ENCODE measurements at places on chromosomes 5 and 9.

DNA sequence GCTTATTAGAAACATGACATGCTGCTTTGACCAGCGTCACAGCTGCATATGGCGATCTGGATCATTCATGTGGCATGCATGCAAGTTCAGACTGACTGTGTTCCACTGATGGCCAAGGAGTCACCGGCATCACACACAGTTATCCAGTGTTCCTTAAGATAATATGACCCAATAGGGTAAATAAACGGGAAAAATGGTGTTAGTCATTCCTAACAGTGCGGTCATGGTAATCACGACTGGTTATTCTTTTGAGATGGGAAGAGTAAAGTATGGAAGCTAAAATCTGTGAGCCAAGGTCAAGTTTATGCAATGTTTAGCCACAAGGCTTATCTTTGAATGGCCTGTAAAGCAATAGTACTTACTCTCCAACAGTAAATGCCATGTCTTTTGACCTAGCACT is 29.3 kb upstream of the LVRN start:
- no peak for DNase-seq

GRCh38 chr5:64615895-64616294 is 74.4 kb upstream of the SHISAL2B start:
- DNase-seq, result no peak

DNA sequence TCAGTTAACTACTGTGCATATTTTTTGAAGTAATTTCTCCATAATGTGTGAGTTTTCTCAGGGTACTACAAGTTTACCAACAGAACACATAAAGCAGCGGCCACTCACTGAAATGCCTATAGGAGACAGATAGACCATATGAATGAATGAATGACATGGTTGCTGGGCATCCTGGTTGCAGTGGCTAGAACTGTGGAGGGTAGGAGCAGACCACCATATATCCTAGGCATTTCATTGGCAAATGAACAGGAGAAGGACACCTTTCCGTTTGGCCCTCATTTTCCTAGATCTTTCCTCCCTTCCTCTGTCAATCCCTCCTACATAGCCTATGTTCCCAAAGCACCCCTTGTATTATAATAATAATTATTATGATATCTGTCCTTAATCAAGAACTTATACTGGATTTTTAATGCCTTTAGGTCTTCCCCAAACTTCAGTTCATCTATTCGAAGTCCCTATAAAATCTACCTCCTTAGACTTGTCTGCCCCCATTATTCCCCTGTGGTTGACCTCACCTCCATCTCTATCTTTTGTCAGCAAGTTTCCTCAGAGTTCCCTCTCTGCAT is 472.2 kb downstream of the RAB3C start:
- no peak for DNase-seq

GRCh38 chr9:75229605-75230332 is 141.5 kb downstream of the OSTF1 start:
- peak; percentile 73 for DNase-seq

GRCh38 chr9:137256856-137257255 is 1.7 kb downstream of the NELFB start:
- DNase-seq, result no peak

GRCh38 chr9:19404283-19405075 is 4.3 kb upstream of the ACER2 start:
- DNase-seq, result no peak

- no peak for DNase-seq
Measured at GRCh38 chr9:2411459-2412215, 209.9 kb upstream of the VLDLR start.

- no peak for DNase-seq
Measured at GRCh38 chr9:114449236-114449635, 56.0 kb downstream of the WHRN start.

DNA sequence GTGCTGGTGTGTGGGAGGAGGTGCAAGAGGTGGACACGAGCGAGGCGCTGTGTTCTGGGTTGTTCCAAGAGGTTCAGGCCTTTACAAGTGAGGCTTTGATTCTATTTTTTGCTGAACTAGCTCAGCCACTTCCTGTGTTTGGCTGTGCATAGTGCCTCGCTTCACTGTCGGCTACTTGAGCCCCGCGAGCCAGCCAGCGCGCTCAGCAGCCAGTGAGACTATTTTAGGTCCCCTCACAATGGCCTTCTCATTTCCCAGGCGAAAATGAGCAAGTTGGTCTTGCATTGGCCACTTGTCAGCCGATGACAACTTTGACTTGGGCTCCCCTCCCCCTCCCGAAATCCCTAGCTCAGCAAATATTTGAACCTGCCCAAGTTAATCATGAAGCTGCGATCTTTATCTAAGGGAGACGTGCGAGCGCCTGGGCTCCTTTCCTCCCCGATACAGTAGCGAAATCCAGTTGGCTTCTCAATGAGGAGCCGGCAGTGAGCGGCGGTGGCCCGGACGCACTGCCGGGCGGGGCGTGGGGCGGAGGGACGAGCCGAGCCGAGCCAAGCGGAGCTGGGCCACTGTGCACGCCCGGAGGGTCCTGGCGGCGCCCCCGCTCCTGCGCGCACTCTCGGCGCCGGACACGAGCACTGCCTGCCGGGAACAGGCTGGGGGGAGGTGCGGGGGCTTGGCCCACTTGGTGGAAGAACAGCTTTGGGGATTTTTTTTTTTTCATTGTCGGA is 72.6 kb downstream of the PIK3R1 start:
- DNase-seq, result peak; percentile 81

DNA sequence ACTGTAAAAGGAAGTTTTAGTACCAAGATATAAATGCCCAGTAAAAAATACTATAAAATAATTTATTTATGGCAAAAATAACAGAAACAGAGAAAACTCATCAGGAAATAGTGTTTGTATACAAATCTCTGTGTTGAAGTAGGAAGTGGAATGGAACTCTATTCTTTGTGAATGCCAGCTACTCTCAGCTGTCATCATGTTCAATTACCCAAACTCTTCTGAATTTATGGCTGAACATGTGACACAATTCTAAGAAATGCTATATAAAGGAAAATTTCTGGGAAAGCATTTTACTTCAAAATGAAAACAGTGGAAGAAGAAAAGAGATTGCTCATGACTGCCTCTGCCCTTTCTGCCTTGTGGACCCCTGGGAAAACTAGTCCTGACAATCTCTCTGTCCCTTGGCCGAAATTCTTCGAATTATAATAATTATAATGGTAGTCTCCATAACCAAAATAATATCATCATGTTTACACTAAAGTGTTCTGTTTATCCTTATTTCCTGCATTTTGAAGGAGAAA is 522.3 kb upstream of the ST8SIA4 start:
- DNase-seq, result no peak

- DNase-seq, result no peak
Measured at GRCh38 chr9:78245401-78245800, 9.5 kb downstream of the CEP78 start.

DNA sequence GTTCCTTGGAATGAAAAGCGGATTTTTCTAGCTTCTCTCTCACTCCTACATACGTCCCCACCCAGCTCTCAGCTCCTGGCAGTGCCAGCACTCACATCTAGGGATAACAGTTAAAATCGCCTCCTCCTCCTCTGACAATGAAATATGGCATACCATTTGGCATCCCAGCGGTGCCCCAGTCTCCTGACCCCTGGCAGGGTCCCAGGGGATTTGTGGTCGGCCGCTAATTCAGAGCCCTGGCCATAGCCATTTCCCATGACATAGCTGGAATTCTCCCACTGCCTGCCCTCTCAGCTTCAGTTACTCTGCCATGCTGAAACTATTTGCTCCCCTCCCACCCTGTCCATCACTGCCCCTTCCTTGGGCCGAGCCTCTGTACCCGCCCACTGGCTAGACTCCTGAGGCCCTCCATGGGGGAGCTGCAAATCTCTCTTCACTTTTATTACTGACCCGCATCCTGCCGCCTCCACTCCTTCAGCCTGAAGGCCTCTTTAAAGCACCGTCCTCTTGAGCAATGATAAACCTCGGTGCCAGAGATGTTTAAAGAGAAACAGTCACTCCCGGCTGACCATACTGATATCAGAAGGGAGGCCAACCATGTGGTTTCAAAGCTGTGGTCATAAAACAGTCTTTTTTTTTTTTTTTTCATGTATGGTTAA is 139.8 kb downstream of the SLIT3 start:
- DNase-seq, result peak; percentile 82

DNA sequence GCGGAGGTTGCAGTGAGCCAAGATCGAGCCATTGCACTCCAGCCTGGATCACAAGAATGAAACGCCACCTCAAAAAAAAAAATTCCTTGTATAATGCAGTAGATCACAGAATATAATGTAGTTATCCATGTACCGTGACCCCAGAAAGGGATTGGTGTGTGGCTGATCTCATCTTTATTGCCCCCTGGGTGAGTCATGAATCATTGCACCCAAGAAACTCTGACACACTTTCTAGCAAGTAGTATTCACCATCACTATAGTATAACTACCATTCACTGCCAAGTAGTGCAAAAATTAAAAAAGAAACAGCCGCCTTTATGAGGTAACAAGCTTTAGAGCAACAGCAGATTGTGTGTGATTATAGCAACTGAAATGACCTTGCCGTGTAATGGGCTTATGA is 23.7 kb upstream of the ANKH start:
- no peak for DNase-seq

GRCh38 chr9:69236188-69236587 is 62.1 kb downstream of the TJP2 start:
- no peak for DNase-seq

- DNase-seq, result no peak
Measured at GRCh38 chr9:129888293-129889121, 53.2 kb downstream of the USP20 start.

GRCh38 chr9:95529910-95530309 is 13.1 kb upstream of the PTCH1 start:
- no peak for DNase-seq

GRCh38 chr5:143206196-143207053 is 197.1 kb downstream of the NR3C1 start:
- DNase-seq, result no peak

- DNase-seq, result peak; percentile 86
Measured at GRCh38 chr9:93130861-93131481, 3.1 kb downstream of the NINJ1 start.

GRCh38 chr9:129525656-129526196 is 95.2 kb downstream of the C9orf50 start:
- DNase-seq, result peak; percentile 2

- DNase-seq, result no peak
Measured at GRCh38 chr9:123689701-123690428, 240.1 kb downstream of the DENND1A start.

DNA sequence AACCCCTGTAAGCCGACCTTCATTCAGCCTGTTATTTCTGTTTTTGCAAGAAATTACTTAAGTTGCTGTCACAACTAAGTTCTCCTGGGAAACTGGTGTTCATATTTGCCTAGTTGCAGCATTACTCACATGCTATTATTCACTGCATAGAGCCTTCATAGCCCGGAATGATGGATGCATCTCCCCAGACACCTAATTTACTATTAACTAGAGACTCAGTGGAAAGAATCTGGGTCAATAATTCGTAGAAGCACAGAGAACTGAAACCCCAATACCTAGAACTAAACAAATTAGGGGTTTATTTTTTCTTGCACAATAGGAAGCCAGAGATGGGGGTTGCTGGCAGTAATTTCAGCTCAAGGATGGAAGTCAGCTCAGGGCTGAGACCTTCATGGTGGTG is 45.7 kb upstream of the FAM170A start:
- no peak for DNase-seq

DNA sequence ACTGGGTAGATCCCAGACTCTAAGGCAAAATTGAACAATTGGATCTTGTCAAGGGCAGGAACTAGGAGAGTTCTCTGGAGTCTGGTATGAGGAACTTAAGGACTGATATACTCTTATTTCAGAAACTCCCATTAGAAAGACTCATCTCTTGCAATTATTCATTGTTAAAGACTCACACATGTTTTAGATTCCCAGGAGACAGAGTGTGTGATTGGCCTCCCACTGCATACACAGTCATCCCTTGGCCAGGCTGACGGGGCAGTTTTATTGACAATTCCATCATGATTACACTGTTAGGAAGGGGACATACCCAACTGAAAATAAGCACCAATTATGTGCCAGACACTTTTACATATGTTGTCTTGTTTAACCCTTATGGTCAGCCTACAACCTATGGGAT is 347.2 kb downstream of the DMAC1 start:
- DNase-seq, result no peak
